ENCODE measurements at places on chromosomes 4 and X.
A peak's percentile ranks its signal among the peaks of the same experiment; 100 is the strongest.

GRCh38 chrX:118550792-118551191 lies 55.2 kb downstream of the DOCK11 start:
- peaks cover 28% of the 10 kb centered on the region for H3K36me3 ChIP-seq
- H3K27ac ChIP-seq: no peak overlapping the region
- no peak overlapping the region for H3K4me3 ChIP-seq
- H3K4me1 ChIP-seq: no peaks in the 10 kb centered on the region
- no peak for DNase-seq
- H3K27me3 ChIP-seq: no peaks in the 10 kb centered on the region

- no peak overlapping the region for H3K27ac ChIP-seq
- no peaks in the 10 kb centered on the region for H3K4me1 ChIP-seq
- H3K27me3 ChIP-seq: no peaks in the 10 kb centered on the region
- no peaks in the 10 kb centered on the region for H3K36me3 ChIP-seq
- H3K4me3 ChIP-seq: no peak overlapping the region
These were observed 66.5 kb downstream of the DMP1 start for GRCh38 chr4:87716371-87717265.

GRCh38 chr4:114286262-114286810 lies 306.9 kb upstream of the ARSJ start:
- H3K4me3 ChIP-seq: no peak overlapping the region
- no peak for DNase-seq
- no peaks in the 10 kb centered on the region for H3K4me1 ChIP-seq
- no peaks in the 10 kb centered on the region for H3K36me3 ChIP-seq
- H3K27me3 ChIP-seq: no peaks in the 10 kb centered on the region
- no peak overlapping the region for H3K27ac ChIP-seq

DNA sequence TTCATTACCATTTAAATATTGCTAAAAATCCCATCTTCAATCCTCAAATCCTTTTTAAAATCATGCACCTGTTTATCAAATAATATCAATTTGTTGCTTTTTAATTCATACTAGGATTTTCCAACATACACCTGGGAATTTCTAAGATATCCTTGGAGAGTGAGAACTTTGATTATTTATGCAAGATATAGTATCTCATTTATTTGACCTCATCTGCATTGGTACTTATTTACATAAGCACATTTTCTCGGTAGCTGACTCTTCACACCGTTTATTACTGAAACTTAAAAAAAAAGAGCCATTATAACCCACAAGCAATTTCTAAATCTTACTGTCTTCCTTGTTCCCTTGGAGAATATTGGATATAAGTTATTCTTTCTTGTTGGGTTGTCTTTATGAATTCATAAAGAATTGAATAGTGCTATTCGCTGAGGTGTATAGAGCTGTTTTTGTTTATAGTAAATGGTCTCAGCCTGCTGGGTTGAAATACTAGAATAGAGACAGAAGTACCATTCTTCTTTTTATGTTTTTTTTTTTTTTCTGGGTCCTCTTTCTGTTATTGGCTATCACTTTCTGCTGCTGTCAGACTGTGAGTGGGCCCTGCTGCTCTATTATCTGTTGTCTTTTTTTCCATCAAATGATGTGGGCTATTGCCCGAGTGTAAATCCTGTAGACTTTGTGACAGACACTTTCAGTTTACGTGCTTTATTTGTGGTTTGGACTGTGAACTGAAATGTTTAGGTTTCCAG lies 2.9 kb downstream of the UGT8 start:
- no peaks in the 10 kb centered on the region for H3K27me3 ChIP-seq
- no peak overlapping the region for H3K27ac ChIP-seq
- no peak for DNase-seq
- H3K36me3 ChIP-seq: no peaks in the 10 kb centered on the region
- H3K4me1 ChIP-seq: no peaks in the 10 kb centered on the region

- no peak for DNase-seq
- no peak overlapping the region for H3K27ac ChIP-seq
- H3K4me1 ChIP-seq: no peaks in the 10 kb centered on the region
- no peaks in the 10 kb centered on the region for H3K36me3 ChIP-seq
- H3K27me3 ChIP-seq: no peaks in the 10 kb centered on the region
- no peak overlapping the region for H3K4me3 ChIP-seq
These were observed 101.1 kb downstream of the CT47B1 start for GRCh38 chrX:120774606-120775005.

- no peaks in the 10 kb centered on the region for H3K36me3 ChIP-seq
- H3K4me1 ChIP-seq: no peaks in the 10 kb centered on the region
- H3K27ac ChIP-seq: no peak overlapping the region
- no peak overlapping the region for H3K4me3 ChIP-seq
These were observed 84.2 kb downstream of the GPR143 start for GRCh38 chrX:9681422-9681821.

- no peaks in the 10 kb centered on the region for H3K36me3 ChIP-seq
- H3K27me3 ChIP-seq: no peaks in the 10 kb centered on the region
- H3K4me3 ChIP-seq: no peak overlapping the region
- no peak overlapping the region for H3K27ac ChIP-seq
These were observed 20.2 kb downstream of the CNGA2 start for GRCh38 chrX:151754641-151755215.

GRCh38 chr4:18025288-18025687 lies 3.7 kb upstream of the LCORL start:
- no peak overlapping the region for H3K4me3 ChIP-seq
- peaks cover 13% of the 10 kb centered on the region for H3K4me1 ChIP-seq
- no peak for DNase-seq
- no peak overlapping the region for H3K27ac ChIP-seq
- peaks cover 33% of the 10 kb centered on the region for H3K27me3 ChIP-seq

GRCh38 chrX:69538321-69538876 lies 34.3 kb downstream of the NALF2 start:
- no peak overlapping the region for H3K27ac ChIP-seq
- no peaks in the 10 kb centered on the region for H3K36me3 ChIP-seq
- no peak overlapping the region for H3K4me3 ChIP-seq
- DNase-seq: no peak
- no peaks in the 10 kb centered on the region for H3K4me1 ChIP-seq

- H3K27ac ChIP-seq: no peak overlapping the region
- H3K27me3 ChIP-seq: peaks cover 3% of the 10 kb centered on the region
- DNase-seq: no peak
- no peaks in the 10 kb centered on the region for H3K4me1 ChIP-seq
These were observed 5.2 kb downstream of the APBB2 start for GRCh38 chr4:41209187-41209586.

DNA sequence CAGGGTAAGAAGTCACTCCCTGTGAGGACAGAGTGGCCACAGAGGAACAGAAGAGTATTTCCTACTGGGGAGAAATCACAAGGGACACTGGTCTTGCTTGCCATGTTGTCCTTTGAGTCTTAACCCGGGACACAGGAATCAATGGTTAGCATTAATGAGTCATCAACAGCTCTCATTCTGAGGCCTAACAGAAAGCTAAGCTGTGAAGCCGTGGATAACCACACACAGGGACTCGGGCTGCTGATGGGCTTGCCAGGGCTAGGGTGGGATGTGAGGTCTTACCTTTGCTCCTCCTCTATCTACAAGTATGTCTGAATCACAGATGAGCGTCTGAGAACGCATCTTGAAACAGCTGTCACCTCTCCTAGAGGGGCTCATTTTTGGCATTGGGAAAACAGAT lies 22.2 kb downstream of the HELT start:
- no peaks in the 10 kb centered on the region for H3K27me3 ChIP-seq
- H3K27ac ChIP-seq: no peak overlapping the region
- no peak overlapping the region for H3K4me3 ChIP-seq
- peak; percentile 10 for DNase-seq

DNA sequence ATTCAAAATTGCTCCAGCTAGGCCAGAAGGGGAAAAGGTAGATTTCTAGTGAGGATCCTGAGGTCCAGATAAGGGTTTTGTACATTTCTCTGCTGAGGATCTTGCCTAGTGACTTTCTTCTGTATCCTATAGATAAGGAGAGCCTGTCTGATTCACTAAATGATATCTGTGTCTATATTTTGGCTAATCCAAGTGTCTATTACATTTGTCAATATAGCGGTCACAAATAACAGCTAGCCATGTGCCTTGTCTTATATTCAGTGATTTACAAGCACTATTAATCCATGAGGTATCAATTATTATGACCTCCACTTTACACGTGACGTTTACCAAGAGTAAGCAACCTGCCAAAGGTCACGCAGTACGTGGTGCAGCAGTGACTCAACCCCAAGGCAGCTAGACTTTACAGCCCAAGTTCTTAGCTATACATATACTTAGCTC lies 41.6 kb downstream of the TMEM165 start:
- H3K36me3 ChIP-seq: peaks cover 78% of the 10 kb centered on the region
- no peak overlapping the region for H3K27ac ChIP-seq
- H3K4me3 ChIP-seq: no peak overlapping the region
- H3K27me3 ChIP-seq: no peaks in the 10 kb centered on the region
- no peak for DNase-seq
- no peaks in the 10 kb centered on the region for H3K4me1 ChIP-seq

DNA sequence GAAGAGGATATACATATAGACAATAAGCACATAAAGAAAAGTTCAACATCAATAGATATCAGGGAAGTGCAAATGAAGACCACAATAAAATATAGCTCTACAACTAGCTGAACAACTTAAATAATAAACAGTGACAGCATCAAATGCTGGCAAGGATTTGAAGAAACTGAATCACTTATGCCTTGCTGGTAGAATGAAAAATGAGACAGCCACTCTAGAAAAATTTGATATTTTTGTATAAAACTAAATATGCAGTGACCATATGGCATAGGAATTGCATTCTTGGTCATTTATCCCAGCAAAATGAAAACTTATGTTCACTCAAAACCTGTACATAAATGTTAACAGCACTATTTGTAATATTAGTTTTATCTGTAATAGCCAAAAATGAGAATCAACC lies 1102.0 kb downstream of the C4orf33 start:
- no peaks in the 10 kb centered on the region for H3K27me3 ChIP-seq
- no peak overlapping the region for H3K27ac ChIP-seq
- H3K4me3 ChIP-seq: no peak overlapping the region
- H3K36me3 ChIP-seq: peaks cover 4% of the 10 kb centered on the region
- H3K4me1 ChIP-seq: no peaks in the 10 kb centered on the region

GRCh38 chrX:10831716-10832502 lies 211.5 kb upstream of the MID1 start:
- no peak overlapping the region for H3K27ac ChIP-seq
- H3K4me1 ChIP-seq: no peaks in the 10 kb centered on the region
- no peaks in the 10 kb centered on the region for H3K27me3 ChIP-seq
- no peaks in the 10 kb centered on the region for H3K36me3 ChIP-seq
- no peak overlapping the region for H3K4me3 ChIP-seq

- DNase-seq: no peak
- no peaks in the 10 kb centered on the region for H3K27me3 ChIP-seq
- no peaks in the 10 kb centered on the region for H3K4me1 ChIP-seq
- H3K27ac ChIP-seq: no peak overlapping the region
These were observed 244.2 kb upstream of the GK2 start for GRCh38 chr4:79652232-79652631.

- no peak overlapping the region for H3K4me3 ChIP-seq
- H3K27me3 ChIP-seq: no peaks in the 10 kb centered on the region
- H3K36me3 ChIP-seq: no peaks in the 10 kb centered on the region
- H3K27ac ChIP-seq: no peak overlapping the region
These were observed 60.4 kb upstream of the PDHA2 start for GRCh38 chr4:95779447-95779846.

DNA sequence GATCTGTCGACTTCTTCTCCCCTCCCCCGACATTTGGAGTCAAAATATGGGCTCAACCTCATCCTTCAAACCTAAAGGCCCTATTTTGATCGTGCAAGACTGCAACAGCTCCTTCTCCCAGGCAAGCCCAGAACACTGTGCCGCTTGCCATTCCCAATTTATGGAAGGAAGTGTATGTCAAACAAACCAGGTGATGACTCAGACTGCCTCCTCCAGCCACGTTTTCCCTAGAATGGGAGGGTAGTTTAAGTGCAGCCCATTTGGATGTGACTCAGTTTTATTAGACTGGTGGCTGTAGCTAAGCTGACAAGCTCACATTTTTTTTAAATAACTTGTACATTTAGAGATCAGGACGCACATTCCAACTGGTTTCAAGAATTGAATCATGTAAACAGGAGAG lies 570.4 kb upstream of the DIPK2B start:
- H3K4me3 ChIP-seq: no peak overlapping the region
- DNase-seq: no peak
- peaks cover 36% of the 10 kb centered on the region for H3K4me1 ChIP-seq
- H3K27ac ChIP-seq: peak overlapping the region; percentile 93
- peaks cover 7% of the 10 kb centered on the region for H3K36me3 ChIP-seq

DNA sequence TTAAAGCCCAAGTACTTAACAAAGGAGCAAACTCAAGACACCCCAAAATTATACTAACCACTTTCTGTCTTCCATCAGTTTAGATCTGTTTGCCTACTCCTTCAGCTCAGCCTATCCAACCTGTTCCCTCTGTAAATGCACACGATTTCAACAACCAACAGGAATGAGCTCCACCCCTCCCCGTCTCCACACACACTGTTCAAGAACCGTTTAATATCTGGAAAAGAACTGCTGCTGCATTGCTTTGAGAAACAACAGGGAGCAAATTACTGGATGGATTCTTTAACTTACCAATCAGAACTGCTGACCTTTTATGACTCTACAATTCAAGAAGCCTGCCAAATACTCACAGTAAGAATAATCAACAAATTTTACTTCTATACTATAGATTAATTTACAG lies 87.0 kb downstream of the FBXW7 start:
- H3K36me3 ChIP-seq: no peaks in the 10 kb centered on the region
- H3K27me3 ChIP-seq: no peaks in the 10 kb centered on the region
- H3K4me1 ChIP-seq: no peaks in the 10 kb centered on the region
- H3K4me3 ChIP-seq: no peak overlapping the region

DNA sequence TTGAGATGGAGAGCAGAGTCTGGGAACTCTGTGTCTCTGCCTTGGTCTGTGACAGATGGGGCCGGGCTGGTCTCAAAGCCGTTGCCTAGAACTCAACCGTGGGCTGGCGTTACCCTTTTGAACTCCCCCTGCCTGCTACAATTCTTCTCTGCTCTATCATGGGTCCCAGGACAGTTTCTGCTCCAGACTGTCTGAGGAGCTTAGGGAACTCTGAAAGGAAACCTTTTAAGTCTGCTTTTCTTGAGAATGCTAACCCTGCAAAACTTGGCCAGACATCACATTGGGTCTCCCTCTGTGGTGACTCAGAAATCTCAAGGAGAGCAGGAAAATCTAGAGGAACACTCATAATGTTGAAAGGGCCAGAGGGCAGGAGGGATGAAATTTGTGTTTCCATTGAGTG lies 240.6 kb downstream of the CBR4 start:
- no peak overlapping the region for H3K27ac ChIP-seq
- no peak overlapping the region for H3K4me3 ChIP-seq
- H3K36me3 ChIP-seq: no peaks in the 10 kb centered on the region
- no peaks in the 10 kb centered on the region for H3K27me3 ChIP-seq

DNA sequence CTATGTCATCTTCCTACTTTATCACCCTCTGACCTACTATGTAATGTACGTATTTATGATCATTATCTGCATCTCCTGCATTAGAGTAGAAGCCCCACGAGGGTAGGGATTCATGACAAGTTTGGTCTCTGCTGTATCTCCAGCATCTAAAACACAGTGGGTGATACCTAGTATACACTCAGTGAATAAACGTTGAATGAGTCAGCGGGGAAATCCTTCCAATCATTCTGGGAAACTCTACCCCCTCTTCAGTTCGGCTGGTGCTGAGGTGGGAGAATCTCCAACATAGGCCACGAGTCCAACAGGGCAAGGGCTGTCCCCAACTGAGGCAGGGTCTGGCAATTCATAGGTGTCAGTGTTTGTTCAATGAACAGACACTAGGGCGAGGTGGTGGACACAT lies 74.4 kb upstream of the EFNB1 start:
- H3K36me3 ChIP-seq: no peaks in the 10 kb centered on the region
- H3K27ac ChIP-seq: no peak overlapping the region
- DNase-seq: no peak
- no peaks in the 10 kb centered on the region for H3K4me1 ChIP-seq
